Femur (tissue), 1 donor: ENCODE measurements at places on chromosomes 13 and 19.

DNA sequence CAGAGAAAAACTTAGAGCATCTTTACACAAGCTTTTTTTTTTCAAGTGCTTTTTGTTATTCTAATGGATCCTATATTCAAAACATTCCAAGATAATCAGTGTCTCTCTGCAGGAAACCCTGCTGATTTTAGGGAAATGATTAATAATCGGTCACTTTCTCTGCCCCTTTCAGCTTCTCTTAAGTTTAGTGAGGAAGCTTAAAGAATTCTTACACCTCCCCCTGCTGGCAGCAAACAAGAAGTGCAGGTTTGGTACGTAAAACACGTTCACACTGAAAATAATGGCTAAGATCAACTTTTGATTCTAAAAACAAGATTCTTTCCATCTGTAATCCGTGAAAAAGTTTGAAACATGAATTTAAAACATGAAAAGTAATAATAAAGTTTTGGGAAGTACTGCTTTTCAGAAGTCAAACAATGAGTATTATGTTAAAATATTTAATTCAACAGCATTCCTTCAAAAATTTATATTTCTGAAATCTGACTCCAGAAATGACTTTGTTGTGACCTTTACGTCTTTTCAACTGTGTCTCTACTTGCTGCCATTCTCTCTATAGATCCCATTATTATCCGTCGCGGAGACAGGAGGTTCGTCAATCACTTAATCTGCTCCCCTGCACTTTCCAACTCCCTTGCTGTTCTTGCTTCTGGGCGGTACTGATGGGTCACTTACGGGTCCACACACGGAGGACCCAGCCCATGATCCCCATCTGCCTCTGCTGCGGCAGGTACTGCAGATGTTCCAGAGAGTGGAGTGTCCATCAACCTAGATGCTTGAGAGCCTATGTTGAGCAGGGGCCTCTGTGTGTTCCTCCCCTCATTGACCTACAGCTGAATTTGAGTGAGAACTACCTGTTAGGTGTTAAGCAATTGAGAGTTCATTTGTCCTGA is 203.1 kb upstream of the EDNRB start:
- DNase-seq = peak; percentile 39

GRCh38 chr13:100314132-100314910 is 225.4 kb downstream of the PCCA start:
- no peak for DNase-seq

- DNase-seq = no peak
Measured at GRCh38 chr19:53509845-53510244, 28.1 kb upstream of the ZNF331 start.

GRCh38 chr13:25084096-25084495 is 11.8 kb upstream of the PABPC3 start:
- no peak for DNase-seq

GRCh38 chr19:27392027-27392632 is 1820.8 kb downstream of the UQCRFS1 start:
- DNase-seq = no peak

GRCh38 chr19:2249880-2250765 is 1.0 kb downstream of the AMH start:
- no peak for DNase-seq

GRCh38 chr19:53961523-53962356 is 997 bp upstream of the CACNG8 start:
- no peak for DNase-seq

DNA sequence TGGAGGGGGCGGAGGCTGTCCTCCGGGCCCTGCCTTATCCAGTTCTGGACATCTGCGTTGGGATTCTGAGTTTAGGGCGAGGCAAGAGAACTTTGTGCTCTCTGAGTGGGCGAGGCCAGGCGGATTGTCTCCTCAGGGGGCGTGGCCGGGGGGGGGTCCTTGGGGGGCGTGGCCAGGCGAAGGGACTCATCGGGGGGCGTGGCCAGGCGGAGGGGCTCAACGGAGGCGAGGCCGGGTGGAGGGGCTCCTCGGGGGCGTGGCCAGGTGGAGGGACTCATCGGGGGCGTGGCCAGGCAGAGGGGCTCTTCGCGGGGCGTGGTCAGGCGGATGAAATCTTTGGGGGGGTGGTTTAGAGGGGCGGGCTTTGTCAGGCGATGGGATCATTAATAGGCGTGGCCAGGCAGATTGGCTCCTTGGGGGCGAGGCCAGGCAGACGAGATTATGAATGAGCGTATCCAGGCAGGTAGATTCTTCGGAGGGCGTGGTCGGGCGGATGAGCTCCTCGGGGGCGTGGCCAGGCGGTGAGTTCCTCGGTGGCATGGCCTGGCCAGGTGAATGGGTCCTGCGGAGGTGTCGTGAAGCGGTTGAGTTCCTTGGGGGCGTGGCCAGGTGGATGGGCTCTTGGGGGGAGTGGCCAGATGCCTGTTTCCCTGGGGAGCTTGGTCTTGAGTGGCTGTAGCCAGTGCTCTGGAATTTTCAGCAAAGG is 10.3 kb upstream of the CACNG7 start:
- DNase-seq = no peak

- DNase-seq = no peak
Measured at GRCh38 chr13:68708336-68708908, 1399.2 kb upstream of the ATXN8OS start.

DNA sequence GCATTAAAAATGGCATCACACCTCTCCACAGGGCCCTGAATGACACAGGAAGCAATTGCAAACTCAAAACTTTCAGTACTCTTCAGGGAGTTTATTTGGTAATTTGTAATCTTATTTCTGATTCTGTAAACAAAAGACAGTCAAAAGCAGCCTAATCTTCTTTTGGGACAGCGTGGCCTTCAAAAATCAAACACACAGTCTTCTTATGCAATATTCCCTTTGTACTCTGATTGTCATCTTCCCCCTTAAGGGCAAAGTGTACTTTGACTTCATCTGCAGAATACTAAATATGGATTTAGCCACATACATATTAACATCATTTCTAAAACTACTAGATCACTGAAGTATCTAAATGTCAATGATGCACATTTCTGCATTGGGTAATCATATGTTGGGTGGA is 322.0 kb downstream of the MZT1 start:
- no peak for DNase-seq

DNA sequence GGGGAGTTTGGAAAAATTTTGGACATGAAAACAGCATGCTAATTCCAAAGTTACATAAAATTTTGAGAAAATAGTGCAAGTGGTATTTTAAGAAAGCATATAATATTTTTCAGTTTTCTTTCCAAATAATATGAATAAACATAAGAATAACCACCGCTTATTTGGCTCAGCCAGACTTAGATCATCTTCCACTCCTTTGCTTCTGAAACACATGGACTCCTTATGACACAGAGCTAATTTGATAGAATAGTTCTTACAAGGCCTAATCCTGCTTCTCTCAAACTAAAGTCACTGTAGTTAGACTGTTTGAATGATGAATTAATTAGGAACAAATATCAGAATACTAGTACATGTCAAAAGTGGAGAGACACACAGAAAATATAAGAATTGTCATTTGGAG is 165.5 kb downstream of the POSTN start:
- no peak for DNase-seq
